ENCODE measurements at places on chromosomes 3 and 15. TPM values are rescaled to one million over a fixed set of nuclear protein-coding genes. Genes with fewer than 3 reads are reported as not detected.

The LRRIQ4 gene
- total RNA-seq, result not detected

The REC114 gene
- total RNA-seq, result not detected

The RETNLB gene
- not detected for total RNA-seq

The TRPC1 gene
- 4.7 TPM for total RNA-seq

The FETUB gene
- 0.23 TPM for total RNA-seq

The SCAMP5 gene
- 10.4 TPM for total RNA-seq

The SH2D7 gene
- total RNA-seq, result not detected

The SYNPR gene
- total RNA-seq, result not detected

The ELP6 gene
- 26.2 TPM for total RNA-seq

The SUSD5 gene
- total RNA-seq, result 2.9 TPM

The CD276 gene
- total RNA-seq, result 61.9 TPM

The ACVR2B gene
- 1.4 TPM for total RNA-seq

The TYRO3 gene
- 20.6 TPM for total RNA-seq

The GLDN gene
- not detected for total RNA-seq

The RASL12 gene
- total RNA-seq, result 0.17 TPM

The FGF7 gene
- not detected for total RNA-seq

The ZNF774 gene
- 0.94 TPM for total RNA-seq

The LRRC57 gene
- 11.2 TPM for total RNA-seq

The NUP210 gene
- total RNA-seq, result 25.7 TPM

The SCN11A gene
- not detected for total RNA-seq

The IGDCC3 gene
- total RNA-seq, result 0.19 TPM

The CEMIP gene
- 1.1 TPM for total RNA-seq

Data from A549 treated with dexamethasone at 1 μM for 4 hours (cell line).